NCI-H1436 treated with DMSO at 0.1 percent for 48 hours (cell line): ENCODE measurements at places on chromosomes 12 and 14.

GRCh38 chr12:19125325-19125724 is 4.2 kb upstream of the PLEKHA5 start:
- DNase-seq: no peak

- no peak for DNase-seq
Measured at GRCh38 chr14:46018846-46019420, 632.6 kb downstream of the RPL10L start.

- no peak for DNase-seq
Measured at GRCh38 chr14:68655021-68655831, 137.6 kb downstream of the ZFP36L1 start.

DNA sequence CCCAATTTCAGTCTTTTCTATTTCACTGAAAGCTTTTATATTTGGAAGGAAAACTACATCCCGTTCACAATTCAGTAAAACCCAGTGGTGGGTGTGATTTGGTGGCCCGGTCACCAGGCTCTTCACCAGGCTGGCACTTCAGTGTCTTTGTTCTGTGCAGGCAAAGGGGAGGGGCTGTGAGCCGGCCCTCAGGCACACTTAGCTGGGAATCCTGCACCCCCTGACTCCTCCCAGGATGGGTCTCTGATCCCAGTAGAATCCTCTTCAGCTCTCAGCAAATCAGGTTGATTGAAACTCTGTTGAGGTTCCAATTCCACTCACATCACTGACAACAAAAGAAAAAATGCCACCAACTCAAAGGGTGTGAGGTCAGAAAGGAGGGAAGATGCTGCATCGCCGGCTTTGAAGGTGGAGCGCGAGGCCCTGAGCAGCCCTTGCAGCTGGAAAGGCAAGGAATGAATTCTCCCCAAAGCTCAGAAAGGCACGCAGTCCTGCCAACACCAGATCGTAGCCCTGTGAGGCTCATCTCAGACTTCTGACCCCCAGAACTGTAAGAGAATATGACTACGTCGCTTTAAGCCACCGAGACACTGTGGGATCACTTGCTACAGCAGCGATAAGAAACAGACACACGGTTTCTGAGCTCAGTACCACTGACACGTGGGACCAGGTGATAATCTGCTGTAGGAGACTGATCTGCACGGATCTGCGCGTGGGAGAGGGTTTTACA is 166.6 kb downstream of the PIWIL1 start:
- DNase-seq: no peak

GRCh38 chr12:11568762-11569478 is 80.6 kb upstream of the ETV6 start:
- DNase-seq: no peak

GRCh38 chr12:30570211-30570890 is 125.3 kb downstream of the IPO8 start:
- no peak for DNase-seq

GRCh38 chr14:103393676-103394626 is 8.7 kb downstream of the MARK3 start:
- no peak for DNase-seq

- no peak for DNase-seq
Measured at GRCh38 chr14:56004786-56005185, 113.4 kb upstream of the PELI2 start.

DNA sequence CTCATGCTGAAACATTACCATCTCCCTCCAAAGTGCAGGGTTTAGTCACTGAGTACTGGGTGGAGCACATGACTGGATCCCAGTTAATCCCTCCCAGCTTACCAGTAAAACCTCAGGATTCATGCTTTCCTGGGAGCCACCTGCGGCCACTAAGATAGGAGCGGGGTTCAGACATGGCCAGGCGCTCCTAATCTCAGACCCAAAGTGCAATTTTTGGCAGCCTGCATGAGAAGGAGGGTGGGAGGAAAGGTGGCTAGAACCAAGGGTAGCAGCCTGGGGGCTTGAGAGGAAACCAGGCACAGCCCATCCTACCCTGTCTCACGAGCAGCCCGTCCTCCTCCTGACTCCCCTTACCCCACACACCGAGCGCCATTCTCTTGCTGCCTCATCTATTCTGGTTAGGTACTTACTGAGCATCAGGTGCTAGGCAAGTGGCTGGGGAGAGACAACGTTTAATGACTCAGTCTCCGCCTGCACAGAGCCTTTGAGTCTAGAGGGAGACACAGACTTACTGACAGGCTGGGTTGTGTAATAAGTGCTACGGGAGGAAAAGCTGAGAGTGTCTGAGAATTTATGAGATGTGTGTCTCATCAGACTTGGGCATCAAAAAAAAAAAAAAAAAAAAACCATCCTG is 9.9 kb downstream of the GPRC5A start:
- no peak for DNase-seq

DNA sequence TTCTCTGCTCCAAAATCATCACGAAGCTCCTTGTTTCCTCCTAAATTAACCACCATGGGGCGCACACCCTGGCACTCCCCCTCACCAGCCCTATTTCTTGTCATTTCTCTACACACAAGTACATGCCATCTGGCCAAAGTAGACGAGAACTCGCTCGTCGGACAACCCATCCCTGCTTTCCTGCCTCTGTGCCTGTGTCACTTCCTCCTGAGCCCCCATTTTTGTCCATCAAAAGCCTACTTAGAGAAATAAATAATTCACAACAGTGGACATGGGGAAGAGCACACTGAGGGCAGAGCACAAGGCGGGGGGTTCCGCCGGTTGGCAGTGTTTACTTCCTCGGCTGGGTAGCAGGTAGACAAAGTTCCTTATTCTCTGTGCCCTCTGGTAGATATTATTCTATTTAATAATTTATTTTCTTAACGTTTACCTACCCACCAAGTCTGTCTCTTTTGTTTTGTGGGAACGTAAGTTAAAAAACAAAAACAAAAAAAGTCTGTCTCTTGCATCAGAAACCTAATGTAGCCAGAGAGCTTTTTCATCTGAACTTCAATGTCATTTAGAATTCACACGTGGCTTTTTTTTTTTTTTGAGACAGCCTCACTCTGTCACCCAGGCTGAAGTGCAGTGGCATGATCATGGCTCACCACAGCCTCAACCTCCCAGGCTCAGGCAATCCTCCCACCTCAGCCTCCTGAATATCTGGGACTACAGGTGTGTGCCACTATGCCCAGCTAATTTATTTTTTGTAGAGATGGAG is 6.0 kb downstream of the VPS37B start:
- no peak for DNase-seq

DNA sequence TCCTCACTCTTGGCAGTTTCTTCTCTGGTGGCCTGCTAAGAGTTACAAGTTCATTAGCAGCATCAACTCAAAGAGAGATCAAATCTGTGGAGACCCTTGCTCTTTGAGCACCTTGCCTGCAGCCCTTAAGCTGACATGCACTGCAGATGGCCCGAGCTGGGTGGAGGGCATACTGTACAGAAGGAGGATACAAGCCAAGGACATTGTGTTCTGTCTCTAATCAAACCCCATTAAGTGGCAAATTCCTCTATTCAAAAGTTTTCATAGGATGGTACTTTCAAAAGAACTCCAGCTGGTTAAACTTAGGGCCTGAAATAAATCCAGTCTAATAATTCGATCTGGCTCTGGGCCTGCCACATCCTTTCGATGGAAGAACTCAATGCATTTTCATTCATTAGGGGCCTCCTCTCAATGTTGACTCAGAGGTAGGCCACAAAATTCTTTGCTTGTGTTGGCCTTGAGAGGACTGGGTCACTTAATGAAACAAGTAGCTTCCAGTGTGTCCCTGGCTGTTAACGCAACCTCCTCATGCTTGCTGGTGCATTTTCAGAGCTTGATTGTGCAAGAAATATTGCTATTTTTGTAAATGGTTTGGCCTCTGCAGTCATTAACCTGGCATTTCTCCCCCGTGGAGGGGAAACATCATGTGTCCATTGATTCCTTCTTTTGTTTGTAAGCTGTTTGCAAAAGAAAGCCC is 318.2 kb downstream of the NUAK1 start:
- DNase-seq: no peak

DNA sequence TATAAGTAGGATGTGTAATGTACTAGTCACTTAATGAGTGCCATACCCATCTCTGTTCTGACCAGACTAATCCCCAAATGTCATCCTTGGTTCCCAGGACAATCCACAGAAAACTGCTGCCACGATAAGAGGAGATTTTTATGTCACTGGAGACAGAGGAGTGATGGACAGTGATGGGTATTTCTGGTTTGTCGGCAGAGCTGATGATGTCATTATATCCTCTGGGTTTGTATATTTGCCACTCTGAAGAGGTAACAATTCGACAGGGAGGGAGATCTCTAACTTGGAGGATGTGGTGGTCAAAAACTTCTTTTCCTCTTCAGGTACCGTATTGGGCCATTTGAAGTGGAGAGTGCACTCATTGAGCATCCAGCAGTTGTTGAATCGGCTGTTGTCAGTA is 20.3 kb downstream of the ACSM4 start:
- DNase-seq: no peak

DNA sequence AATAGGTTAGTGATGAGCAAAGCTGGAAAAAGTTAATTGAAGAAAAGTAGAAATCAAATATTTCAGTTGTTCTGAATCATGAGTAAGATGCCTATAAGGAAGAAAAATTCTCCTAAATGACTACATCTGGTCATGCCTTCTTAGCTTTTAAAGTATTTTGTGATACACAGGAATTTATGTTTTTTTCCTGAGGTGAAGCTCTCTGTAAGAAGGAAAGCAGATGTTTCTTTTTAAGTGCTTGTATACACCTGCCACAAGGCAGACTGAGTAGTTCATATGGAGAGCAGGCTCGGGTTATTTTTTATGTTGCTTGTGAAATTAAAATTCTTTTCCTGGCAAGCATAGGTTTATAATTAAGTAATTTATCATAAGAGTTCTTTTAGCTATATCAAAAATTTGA is 275.2 kb downstream of the RAD51B start:
- no peak for DNase-seq

DNA sequence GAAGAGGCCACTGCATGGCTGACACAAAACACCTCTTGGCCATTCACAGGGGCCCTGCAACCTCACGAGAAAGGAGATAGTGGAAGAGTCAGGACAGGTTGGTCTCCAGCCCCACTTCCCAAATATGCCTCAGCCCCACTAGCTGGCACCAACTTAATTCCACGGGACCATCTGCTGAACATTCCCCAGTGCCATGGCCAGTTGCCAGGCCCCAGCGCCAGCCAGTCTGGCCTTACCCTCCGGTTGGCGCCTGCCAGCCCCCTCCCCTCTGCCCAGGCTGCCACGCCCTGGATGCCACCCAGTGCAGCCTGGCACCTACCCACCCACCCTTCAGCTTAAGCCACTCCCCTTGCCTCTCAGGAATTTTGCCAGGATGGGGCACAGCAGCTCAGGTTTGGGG is 21.2 kb upstream of the HSPB8 start:
- DNase-seq: no peak

DNA sequence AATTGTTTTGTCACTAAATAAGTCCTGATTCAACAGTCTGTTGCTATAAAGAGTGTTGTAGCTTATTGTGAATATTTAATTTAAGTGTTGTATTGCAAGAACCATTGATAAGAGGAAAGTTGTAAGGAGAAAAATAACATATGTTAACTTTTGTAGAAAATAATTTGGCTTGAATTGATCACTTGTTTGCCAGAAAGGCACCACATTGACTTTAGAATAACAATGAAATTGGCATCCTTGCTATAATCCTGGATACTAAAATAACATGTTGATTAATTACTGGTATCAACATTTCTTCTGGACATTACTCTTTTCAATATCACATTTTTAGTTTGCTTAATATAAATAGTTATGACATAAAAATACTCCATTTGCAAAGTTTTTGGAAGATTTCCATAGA is 159.0 kb downstream of the MGAT4C start:
- DNase-seq: no peak

DNA sequence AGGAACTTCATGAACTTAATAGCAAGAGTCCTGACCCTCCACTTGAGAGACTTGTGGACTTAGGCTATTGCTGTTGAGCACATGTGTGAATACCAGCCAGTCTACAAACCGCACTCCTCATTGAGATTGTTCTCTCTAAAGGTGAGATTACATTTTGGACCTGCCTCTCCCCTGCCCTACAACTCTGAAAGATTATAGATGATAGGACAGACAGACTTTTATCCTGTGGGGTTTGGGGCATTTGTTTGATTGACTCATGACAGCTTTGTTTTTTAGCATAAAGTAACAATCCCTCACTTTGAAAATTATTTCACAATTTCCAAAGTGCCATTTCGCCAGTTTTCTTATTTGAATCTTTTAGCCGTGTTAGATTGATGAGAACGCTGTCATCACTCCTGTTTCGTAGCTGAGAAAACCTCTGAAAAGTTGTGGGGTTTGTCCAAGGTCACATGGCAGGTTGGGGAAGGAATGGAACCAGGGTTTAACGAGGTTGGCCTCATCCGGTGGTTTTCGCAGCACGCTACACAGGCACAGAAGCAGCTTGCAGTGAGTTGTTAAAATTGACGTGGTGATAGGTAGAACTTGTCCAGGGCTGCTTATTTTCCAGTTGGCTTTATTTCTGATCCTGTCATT is 836 bp downstream of the EVL start:
- DNase-seq: no peak

- no peak for DNase-seq
Measured at GRCh38 chr12:104049278-104049902, 597 bp downstream of the GLT8D2 start.

- no peak for DNase-seq
Measured at GRCh38 chr12:82963956-82964355, 277.2 kb downstream of the TMTC2 start.

DNA sequence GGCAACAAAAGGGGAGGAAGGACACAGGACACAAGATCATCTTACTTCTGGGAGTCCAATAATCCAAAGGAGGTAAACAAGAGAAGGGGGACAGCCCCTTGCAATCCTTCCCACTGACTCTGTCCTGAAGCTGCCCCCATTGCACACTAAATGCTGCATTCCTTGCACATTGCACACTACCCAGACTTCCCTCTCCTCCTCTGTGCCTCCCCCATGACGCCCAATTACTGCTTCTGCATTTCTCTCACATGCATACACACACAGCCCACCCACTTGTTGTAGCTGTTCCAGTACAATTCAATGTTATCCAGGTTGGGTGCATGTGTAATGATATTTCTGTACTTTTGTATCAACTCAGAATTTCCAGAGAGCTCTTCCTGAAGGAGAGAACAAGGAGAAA is 5.5 kb downstream of the NDRG2 start:
- no peak for DNase-seq

DNA sequence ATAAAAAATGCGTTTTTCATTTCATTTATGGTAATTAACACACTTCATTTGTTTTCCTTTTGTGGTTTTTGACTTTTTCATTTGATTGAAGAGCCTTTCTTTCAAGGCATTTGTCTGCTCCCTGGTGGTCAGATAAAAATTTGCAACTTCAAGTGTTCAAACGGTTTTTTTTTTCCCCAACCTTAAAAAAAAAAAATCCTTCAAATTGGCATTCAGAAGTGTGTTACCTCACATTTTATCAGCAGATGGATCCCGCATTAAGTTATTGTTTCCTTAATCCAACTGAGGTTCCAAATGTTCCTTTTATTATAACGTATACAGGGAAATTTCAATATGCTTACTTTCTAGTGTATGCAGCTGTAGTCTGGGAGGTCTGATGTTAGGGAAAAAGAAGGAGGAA is 47.2 kb downstream of the MYF5 start:
- DNase-seq: no peak

DNA sequence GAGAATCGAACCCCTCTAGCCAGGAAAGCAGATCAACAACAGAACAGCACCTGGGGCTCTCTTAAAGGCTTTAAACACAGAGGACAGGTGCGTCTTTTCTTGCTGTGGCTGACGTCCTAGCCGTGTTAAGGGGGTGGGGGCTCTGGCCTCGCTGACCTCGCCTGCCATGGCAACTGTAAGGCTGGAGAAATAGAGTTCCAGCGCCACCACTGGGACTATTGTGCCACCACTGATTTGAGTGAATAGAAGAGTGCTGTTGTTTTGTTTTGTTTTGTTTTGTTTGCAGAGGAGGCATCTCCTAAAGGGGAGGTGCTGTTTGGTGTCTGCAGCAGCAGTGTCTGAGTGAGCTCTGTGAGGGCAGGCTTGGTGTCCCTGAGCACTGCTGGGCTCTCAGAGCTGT is 34.2 kb upstream of the PRMT8 start:
- no peak for DNase-seq
